Spleen (tissue), 13 donors: ENCODE measurements at places on chromosomes 2 and 18. TPM values are rescaled to one million over a fixed set of nuclear protein-coding genes. Genes with fewer than 3 reads are reported as not detected.

The CSRNP3 gene
- 4.8 TPM for total RNA-seq

The NEMP2 gene
- 19.2 TPM for total RNA-seq

The TGFA gene
- 14.0 TPM for total RNA-seq

The HOXD11 gene
- total RNA-seq, result not detected

The MC4R gene
- total RNA-seq, result not detected

The RPRM gene
- 1.5 TPM for total RNA-seq

The LCT gene
- total RNA-seq, result 0.06 TPM

The G6PC2 gene
- not detected for total RNA-seq

The CTNNA2 gene
- total RNA-seq, result not detected

DNA sequence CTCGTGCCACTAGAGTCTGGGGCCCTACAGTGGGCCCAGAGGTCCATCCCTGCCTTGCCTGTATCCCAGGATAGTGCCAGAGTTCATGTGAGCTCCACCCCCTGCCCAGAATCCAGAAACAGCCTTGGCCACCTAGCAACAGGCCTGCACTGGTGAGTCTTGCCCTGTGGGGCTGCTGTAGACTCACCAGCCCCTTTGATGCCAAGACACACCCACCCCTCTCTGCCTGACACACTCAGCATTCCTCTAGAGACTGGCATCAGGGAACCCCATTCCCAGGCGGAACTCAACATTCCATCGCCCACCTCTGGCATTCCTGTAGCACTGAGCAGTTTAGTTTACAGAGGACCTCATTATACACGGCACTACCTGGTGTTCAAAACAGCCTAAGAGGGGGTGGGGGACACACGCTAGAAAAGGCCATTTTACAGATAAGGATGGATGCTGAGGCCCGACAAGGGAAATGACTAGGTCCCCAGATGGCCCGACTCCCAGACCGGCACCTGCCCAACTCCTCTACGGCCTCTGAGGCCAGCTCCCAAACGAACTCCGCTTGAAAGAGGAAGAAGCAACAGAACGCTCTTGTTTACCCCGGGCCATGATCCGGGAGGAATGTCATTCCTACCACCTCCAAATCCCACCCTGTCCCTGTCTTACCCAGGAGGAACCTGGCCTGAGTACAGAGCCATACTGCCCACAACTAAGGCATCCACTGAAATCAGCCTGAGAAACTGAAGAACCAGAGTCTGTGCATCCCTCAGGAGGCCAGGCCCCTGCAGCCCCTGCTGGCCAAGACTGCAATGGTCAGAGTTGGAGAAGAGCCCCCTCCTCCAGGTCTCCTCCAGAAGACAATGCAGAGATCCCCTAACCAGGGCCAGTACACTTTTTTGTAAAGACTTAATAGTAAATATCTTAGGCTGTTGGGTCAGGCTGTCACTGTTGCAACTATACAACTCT is 180.2 kb downstream of the TNS1 start:
- DNase-seq, result no peak

GRCh38 chr2:195313962-195314361 is 343.1 kb upstream of the SLC39A10 start:
- no peak for DNase-seq

- DNase-seq, result no peak
Observed at GRCh38 chr2:64405581-64406406, 48.2 kb upstream of the LGALSL start.

DNA sequence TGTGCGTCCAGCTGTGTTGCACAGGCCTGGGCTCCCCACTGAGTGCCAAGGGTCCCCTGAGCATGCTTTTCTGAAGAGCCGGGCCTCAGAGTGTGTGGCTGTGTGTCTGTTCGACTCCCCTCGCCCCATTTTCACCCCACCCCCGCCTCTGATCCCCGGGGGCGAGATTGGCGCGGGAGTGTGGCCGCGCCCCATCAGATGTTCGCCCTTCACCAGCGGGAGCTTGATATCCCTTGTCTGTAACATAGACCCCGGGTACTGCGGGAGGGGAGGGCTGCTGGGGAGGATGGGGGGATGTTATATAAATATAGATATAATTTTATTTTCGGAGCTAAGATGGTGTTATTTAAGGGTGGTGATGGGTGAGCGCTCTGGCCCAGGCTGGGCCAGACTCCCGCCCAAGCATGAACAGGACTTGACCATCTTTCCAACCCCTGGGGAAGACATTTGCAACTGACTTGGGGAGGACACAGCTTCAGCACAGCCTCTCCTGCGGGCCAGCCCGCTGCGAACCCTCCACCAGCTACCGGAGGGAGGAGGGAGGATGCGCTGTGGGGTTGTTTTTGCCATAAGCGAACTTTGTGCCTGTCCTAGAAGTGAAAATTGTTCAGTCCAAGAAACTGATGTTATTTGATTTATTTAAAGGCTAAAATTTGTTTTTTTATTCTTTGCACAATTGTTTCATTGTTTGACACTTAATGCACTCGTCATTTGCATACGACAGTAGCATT is 1.5 kb downstream of the RHOB start:
- peak; percentile 79 for DNase-seq

DNA sequence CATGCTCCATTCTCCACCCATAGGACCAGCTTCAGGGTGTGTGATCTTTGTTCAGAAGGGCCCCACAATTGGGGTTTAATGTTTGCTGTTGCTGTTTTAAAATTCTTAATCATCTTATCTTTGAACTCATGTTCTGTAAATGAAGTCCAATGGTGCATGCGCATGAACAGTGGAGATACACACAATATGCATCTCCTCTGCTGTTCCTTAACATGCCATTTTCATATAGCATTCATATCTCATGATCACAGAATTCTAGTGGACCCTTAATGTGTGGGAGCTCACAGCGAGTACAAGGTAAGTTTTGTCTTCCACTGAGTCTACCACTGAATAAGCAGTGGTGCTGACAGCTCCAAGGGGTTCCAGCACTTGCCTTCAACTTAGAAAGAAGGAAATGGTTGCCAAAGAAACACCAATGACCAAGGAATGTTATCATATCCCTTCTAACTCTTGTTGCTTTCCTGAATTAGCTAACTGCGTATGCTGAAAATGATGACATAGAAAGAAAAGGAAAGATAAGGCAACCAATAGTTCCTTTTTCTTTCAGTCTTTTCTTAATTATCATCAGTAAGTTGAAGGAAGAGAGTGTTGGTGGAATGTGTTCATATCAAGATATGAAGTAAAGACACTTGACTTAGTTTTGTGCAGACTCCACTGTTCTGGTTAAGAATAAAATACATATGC is 258.9 kb upstream of the FBXO11 start:
- no peak for DNase-seq

DNA sequence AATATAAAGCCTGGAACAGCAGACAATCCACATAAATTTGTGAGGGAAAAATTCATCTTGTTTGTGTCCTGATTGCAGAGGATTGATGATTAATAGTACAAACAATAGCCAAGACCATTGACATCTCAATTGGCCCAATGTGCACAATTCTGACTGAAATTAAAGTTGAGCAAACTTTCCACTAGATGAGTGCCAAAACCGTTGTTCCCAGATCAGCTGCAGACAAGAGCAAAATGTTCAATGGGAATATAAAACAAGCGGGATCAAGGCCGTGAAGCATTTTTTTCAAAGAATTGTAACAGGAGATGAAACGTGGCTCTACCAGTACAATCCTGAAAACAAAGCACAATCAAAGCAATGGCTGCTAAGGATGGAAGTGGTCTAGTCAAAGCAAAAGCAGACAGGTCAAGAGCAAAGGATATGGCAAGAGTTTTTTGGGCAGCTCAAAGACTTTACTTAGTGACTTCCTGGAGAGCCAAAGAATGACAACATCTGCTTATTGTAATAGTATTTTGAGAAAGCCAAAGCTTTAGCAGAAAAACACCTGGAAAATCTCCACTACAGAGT is 55.9 kb upstream of the KIF5C start:
- DNase-seq, result no peak

DNA sequence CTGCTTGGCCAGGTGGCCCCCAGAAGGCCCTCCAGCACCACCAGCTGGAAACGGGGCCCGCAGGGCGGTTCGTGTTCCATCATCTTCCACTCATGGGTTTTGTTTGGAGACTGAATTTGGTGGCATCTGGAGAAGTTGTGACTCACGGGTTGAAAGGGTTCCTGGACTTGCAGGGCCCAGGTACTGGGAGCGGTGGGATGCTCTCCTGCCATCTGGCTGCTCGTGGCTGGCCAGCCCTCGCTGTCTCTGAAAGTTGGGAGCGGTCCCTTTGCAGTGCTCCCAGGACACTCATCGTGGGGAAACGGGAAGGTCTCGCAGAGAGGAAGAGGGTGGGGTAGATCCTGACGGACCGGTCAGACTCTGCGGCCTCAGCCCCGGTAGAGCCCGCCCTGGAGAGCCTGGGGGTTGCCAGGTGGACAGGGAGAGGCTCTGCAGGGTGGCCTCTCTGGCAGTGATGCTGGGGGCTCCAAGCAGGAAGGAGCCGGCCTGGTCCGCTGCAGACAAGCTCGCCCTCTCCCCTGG is 47.5 kb downstream of the TWIST2 start:
- peak; percentile 28 for DNase-seq

- no peak for DNase-seq
Observed at GRCh38 chr2:64207573-64207972, 63.4 kb upstream of the PELI1 start.

- DNase-seq, result no peak
Observed at GRCh38 chr2:44645937-44646336, 284.2 kb downstream of the CAMKMT start.

GRCh38 chr2:203878063-203878462 is 10.5 kb downstream of the CTLA4 start:
- no peak for DNase-seq

DNA sequence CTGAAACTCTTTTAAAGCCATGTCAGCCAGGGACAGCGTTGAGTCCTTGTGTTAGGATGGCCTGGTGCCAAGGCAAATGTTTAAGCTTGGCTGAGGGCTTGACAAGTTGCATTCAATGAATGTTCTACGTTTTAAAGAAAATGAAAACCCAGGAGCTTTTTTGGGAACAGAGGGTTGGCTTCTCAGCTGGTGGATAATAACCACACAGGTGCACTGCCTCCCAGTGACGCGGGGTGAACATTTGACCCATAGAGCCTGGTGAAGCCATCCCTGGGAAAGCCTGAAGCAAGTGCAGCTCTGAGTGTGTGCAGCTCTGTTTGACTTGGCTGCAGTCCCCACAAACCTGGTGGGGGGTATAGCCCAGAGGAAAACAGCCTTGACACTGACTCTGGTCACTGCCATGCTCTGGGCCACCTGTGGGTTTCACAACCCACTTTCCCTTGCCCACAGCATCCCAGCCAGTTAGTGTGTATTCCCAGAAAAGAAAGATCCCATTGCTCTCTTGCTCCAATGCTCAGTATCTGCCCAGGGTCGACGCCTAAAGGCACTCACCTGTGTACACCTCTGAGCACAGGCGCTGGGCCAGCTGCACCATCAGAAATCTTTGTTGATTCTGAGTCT is 874.9 kb downstream of the RNF144A start:
- no peak for DNase-seq

DNA sequence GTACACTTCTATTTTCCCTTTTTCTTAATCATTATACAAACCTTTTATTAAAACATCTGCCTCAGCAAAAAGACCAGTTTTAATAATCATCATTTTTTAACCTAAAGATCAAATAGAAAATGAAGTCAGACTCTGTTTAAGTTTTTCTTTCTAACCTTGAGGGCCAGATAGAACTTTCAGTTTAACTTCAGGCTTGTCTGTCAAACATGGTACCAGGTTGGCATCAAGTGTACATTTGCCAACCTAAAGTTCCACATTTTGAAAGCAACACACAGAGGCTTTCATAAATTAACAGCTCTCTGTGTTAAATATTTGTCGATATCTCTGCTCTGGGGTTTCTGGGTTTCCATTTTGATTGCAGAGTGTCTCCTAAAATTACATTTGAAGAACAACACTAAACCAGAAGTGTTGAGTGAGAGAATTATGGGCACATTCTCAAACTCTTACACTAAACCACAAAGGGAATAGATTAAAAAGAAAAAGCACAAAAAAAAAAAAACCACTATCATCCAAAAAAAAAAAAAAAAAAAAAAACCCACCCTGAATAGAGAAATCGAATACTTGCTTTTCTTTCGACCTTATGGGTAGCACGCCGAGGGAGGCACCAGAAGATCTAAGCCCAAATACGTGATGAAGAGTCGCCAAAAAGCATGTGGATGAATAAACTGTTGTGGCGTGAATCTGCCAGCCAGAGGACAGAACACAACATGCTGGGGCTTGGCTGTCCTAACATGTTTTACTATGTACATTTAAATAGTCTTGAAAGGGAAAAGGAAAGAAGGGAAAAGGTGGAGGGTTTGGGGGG is 166.2 kb downstream of the TCF4 start:
- no peak for DNase-seq

GRCh38 chr18:2905854-2906703 is 59.3 kb downstream of the EMILIN2 start:
- DNase-seq, result peak; percentile 87

- no peak for DNase-seq
Observed at GRCh38 chr2:219864154-219864553, 236.7 kb downstream of the SLC4A3 start.

GRCh38 chr2:64491426-64491825 is 32.7 kb upstream of the AFTPH start:
- no peak for DNase-seq

- no peak for DNase-seq
Observed at GRCh38 chr2:19038071-19039015, 320.1 kb downstream of the OSR1 start.

DNA sequence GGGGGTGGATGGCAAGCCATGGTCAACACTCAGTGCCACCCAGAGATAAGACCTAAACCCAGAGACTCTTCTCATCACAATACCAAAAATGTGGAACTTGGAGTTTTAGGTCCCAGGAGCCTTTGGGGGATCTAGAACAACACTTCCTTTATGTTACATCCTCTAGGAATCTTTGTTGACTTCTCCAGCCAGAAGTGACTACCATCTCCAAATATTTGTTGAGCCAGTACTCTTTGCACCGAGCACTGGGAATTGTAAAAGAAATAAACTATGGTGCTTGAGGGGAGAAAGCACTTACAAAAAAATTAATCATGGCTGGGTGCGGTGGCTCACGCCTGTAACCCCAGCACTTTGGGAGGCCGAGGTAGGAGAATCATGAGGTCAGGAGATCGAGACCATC is 120.0 kb upstream of the TMEM200C start:
- no peak for DNase-seq

GRCh38 chr18:67282796-67283195 is 233.7 kb downstream of the DSEL start:
- DNase-seq, result no peak

DNA sequence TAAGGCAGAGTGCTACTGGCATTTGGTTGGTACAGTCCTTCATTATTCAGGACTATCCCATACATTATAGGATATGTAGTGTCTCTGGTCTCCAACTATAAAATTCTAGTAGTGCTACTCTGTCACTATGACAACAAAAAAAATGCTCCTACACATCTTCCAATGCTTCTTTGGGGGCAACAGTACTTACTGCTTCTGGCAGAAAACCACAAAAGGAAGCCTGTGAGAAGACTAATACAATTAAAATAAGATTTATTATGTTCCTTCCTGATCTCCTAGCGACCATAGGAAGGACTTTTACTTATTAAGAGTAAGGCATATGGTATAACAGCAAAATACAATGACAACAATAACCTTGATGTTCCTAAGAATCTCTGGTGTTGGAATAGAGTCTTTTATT is 48.4 kb upstream of the CPO start:
- DNase-seq, result no peak

- DNase-seq, result no peak
Observed at GRCh38 chr2:151522556-151522955, 112.9 kb downstream of the RIF1 start.

GRCh38 chr18:13107074-13107473 is 111.5 kb upstream of the LDLRAD4 start:
- no peak for DNase-seq
